ENCODE measurements at places on chromosomes 4 and X. TPM values are rescaled to one million over a fixed set of nuclear protein-coding genes. Genes with fewer than 3 reads are reported as not detected.

DNA sequence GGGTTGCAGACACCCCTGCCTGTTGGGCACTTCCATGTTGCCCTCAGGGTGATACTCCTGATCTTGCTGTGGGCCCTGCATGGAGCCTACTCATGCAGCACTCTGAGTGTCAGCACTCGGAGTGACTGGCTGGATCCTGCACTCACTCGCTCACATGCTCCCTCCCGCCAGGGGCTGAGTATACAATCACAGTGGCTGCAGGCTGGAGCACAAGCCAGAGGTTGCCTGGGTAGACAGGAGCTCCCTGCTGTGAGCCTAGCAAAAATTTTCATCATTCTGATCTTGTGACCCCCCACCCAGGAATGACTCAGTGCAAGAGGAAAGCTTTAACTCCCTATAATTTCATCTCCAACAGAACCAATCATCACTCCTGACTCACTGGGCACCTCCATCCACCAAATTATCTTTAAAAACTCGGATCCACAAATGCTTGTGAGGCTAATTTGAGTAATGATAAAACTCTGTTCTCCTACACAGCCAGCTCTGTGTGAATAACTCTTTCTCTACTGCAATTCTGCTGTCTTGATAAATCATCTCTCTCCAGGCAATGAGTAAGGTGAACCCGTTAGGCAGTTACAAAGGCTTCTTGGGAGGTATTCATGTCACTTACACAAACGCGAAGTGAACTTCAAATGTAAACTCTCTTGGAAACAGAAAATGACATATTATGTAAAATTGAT is 1180.8 kb upstream of the PABPC4L start:
- DNase-seq, result no peak

GRCh38 chrX:150185766-150186165 is 177.4 kb upstream of the MAMLD1 start:
- no peak for DNase-seq

- no peak for DNase-seq
Measured at GRCh38 chr4:56158483-56158882, 209.7 kb downstream of the CEP135 start.

Gene APLN
- 0.72 TPM for total RNA-seq

DNA sequence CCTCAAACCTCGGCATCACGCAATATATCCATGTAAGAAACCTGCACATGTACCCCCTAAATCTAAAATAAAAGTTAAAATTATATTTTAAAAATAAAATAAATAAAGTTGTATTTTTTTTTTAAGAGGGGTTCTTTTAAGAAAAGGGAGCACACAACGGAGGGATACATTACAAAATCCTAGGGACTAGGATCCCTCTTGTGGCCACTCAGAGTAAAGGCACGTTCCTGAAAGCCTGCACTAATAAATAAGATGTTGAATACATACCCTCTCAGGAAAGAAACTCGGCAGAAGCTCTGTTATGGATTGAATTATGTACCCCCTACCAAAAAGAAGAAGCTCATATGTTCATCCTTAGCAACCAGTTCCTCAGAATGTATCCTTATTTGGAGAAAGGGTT is 50.9 kb upstream of the PRDX4 start:
- no peak for DNase-seq

Gene ADD1
- total RNA-seq, result 204 TPM

DNA sequence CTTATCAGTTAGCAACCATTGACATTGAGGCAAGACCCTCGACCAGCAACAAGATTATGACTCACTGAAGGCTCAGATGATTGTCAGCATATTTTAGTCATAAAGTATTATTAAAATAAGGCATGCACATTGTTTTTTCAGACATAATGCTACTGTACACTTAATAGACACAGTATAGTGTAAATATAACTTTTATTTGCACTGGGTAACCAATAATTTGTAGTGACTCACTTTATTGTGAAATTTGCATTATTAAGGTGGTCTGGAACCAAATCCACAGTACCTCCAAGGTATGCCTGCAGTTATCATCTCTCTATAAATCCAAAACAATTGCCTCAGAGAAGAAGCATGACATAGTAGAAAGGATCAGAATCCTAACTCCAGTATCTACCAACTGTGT is 330.1 kb upstream of the SMIM31 start:
- no peak for DNase-seq

DNA sequence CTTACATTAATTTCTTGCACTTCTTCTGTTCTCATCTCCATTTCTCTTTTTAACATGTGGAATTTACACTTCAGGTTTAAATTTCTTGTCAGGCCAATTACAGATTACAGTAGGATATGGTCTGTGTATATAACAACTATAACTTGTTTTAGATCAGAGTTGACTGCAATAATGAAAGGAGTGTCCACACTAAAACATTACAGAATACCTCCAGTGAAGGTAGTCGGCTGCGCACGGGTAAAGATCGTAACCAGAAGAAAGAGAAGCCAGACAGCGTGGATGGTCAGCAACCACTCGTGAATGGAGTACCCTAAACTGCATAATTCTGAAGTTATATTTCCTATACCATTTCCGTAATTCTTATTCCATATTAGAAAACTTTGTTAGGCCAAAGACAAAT is 32.6 kb upstream of the FMR1NB start:
- DNase-seq, result no peak

Gene ADGRG2
- total RNA-seq, result under 0.01 TPM

Gene MID1IP1
- total RNA-seq, result 127 TPM

- no peak for DNase-seq
Measured at GRCh38 chr4:112952313-112952700, 97.1 kb upstream of the ANK2 start.

DNA sequence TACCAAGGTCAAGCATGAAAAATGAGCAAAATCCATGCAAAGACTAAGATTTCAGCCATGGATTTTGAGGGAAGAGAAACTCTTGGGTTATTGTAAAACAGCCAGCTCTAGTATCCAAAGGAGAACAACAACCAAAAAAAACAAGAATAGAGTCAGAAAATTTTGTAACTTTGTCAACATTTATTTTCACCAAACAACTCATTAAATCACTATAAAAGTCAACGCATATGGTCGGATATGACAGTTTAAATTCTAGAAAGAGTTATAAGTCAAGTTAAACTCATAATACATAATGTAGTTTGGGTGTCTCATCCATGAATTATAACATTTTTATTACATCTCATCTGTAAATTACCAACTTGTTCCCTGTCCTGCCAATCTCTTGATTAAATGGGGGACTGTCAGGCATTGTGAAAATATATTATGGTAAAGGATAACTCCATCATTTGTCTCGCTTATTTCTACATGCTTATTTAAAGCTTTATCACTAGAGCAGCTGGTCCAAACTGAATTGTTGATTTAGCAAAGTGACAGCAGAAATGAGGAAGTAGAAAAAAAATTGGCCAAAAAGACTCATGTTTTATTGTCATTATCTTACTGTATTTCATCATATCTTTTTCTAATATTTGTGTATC is 224.8 kb upstream of the NOCT start:
- DNase-seq, result no peak

DNA sequence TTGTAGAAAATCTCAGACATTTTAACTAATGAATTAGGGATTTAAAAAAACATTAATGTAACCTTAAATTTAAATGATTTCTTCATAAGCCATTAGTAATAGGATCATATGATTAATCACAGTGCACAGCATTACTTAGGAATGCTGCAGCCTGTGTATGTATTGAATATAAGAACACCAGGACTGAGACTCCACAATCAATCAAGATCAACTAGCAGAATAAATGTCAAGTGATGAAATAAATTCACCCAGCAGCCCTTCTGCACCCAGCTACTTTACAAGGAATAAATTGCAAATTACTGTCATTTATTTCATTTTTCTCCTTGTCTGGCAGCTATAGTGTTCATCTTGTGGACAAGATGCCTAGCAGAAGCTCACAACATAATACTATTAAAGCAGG is 46.5 kb downstream of the NEIL3 start:
- no peak for DNase-seq

Gene OPHN1
- 7.4 TPM for total RNA-seq

Gene PSAPL1
- total RNA-seq, result not detected
